ENCODE measurements at places on chromosomes 6 and 20. TPM values are rescaled to one million over a fixed set of nuclear protein-coding genes. Genes with fewer than 3 reads are reported as not detected.

DNA sequence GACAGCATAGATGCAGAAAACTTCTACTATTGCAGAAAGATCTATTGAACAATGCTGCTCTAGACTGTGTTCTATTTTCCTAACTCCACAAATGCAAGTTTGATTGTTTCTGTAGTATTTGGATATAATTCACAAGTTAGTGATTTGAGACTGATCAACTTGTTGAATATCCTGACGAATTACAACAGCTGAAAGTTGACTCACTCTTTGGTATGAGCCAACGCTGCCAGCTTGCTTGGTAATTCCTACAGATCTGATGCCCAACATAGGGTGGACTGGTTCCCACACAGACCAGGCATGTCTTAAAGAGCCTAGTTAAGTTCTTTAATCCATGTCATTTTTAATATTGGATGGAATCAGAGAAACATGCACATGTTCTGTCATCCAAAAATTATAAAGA is 231.0 kb upstream of the RAB32 start:
- no peak for DNase-seq

DNA sequence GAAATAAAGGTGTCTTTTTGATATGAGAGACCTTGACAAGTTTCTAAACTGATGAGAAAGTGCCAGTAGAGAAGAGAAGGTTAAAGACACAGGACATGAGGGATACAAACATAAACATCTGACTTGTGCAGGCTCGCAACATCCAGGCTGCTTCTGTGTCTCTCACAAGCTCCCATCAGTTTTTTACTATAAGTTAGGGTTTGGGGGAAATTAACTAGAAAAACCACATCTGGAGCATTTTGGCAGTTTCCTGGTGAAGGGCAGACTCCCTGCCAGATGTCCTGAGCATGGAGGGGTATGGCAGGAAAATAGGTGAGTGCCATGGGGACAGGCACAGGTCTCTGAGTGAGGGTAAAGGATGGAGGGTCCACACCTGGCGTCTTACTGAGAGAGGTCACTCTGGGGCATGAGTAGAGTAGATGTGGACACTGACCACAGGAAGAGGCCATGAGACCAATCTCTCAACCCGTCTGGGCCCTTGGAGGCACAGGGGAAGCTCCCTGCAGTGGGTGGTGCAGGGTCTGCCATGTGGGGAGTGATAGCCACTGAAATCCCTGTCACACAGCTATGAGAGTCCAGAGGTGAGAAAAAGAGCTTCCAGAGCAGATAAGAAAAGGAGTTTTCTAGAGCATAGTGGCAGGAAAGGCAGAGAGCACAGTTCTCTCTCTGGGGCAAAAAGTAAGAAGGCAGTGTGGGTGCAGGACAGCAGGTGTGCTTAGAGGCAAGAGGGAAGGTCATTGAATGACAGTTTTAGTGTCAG is 193.3 kb upstream of the SYNDIG1 start:
- no peak for DNase-seq

The PTCRA gene
- not detected for total RNA-seq

DNA sequence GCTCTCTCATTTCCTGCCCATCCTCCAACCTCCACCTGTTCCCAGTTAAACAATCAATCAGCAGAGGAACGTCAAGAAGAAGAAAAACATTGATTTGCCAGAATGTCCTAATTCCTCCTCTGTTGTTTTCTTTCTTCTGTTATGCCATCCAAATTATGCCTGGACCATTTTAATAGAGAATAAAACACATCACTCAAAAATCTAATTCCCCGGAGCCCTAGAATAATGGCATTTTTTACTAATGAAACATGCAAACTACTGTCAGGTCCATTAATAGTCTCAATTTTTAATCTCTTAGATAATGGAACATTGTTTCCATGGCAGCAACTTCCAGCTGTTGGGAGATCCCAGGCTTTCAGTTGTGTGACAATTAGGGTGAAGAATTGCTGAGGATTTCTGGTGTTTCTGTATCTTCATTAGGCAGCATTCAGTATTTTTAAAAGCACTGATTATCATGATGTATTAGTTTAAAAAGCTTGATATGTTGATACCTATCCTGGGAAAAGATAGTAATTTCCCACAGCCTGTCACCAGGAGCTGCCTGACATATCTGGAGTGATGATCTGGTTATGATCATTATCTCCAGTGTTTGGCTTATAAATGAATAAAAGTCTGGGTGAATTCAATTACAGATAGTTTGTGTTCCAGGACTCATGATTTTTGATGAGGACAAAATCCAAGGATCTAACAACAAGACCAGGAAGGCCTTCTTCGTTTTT is 209.8 kb downstream of the TPBG start:
- no peak for DNase-seq

DNA sequence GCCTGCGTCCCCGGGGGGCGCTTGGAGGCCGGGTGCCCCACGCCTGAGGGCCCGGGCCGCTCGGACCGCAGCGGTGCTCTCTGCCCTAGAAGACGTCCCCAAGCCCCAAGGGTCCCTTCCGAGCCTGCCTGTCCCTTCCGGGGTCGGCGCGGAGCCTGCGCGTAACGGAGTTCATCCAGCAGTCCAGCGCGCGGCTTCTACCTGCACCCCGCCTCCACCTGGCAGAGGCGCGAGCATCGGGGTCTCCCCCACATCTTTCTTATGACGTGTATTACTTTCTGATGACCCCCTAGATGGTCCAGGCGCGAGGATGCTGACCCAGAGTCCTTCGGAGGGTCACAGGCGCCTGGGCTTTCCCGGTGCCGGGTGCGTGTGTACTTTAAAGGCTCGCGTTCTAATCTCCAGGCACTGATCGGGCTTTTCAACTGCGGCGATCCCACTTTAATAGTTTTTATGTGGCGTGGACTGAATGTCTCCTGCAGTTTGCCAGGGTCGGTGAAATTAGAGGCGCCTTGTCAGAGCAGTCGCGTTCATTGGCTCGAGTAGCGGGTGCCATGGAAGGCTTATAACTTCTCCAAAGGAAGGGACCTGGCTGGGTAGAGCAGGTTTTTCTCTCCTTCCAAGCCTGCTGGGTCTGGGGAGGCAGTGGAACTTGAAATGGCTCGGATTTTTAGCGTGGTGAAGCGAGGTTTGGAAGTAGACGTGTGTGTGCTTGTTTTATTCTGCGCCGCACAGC is 912 bp downstream of the EYA4 start:
- no peak for DNase-seq

DNA sequence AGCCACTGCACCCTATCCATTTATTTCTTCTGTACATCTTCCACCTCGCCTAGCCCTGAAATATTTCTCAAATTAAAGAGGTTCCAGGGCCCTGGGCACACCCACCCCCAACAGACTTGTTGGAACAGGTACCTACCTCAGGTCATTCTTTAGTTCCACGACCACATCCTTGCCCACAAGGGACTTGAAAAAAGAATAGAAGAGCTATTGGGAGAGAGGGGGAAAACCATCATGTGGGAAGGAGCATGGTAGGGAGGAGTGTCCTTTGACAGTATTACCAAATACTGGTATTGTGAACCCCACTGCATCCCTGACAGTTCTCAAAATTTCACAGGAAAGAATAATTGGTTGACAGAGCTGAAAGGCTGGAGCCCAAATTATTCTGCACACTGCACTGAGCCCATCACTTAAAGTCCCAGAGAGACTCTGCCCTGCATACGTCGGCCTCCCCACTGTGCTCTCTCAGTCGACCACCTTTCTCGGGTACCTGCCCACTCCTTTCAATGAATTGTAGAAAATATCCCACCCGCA is 762 bp downstream of the LSM2 start:
- DNase-seq: no peak

The MTG2 gene
- 23.4 TPM for total RNA-seq

The ASIP gene
- total RNA-seq: not detected

GRCh38 chr6:74891349-74891831 is 314.5 kb downstream of the COL12A1 start:
- no peak for DNase-seq

- no peak for DNase-seq
Observed at GRCh38 chr6:133894369-133894768, 5.5 kb downstream of the TCF21 start.

The MGME1 gene
- total RNA-seq: 23.7 TPM

DNA sequence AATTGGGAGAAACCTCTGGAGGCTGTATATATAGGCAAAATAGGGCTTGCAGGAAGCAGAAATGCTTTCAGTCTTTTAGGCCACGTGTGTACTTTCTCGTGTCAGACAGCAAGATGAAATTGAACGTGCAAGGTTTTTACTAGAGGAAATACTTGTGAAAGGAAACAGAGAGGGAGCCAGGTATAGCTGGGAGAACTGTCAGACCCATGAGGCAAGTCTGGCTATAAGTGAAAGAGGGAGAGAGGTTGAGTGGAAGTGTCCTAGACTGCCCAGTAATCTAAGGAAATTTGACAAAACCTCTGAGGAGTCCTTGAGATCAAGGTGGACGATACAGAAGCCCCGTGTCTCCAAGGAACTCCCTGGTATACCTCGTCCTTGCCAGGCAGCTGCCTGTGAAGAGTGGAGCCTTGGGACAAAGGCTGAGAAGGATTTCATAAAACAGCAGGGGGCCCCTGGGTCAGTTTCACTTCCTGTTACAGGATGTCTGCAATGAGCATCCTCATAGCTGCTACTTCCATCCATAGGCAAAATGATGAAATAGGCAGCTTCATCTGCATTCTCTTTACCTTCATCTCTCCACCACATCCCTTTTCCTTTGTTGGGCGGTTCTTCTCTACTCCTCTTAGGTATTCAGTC is 114.4 kb upstream of the MAP3K7 start:
- no peak for DNase-seq

- no peak for DNase-seq
Observed at GRCh38 chr6:73964241-73964854, 268.3 kb downstream of the CD109 start.

DNA sequence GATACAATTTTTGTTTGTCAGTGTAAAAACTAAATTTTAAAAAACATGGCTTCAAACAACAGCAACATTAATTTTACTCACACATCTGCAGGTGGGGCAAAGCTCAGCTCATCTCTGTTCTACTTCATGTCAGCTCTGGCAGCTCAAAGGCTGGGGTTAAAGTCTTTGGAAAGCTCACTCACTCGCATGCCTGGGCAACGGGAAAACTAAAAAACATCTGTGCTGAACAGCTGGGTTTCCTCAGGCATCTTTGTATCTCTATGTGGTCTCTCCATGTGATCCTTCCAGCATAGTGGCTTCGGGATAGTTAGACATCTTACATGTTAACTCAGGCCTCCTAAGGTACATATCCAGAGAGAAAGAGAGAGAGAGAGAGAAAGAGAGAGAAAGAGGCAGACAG is 499.6 kb downstream of the RFPL4B start:
- no peak for DNase-seq

DNA sequence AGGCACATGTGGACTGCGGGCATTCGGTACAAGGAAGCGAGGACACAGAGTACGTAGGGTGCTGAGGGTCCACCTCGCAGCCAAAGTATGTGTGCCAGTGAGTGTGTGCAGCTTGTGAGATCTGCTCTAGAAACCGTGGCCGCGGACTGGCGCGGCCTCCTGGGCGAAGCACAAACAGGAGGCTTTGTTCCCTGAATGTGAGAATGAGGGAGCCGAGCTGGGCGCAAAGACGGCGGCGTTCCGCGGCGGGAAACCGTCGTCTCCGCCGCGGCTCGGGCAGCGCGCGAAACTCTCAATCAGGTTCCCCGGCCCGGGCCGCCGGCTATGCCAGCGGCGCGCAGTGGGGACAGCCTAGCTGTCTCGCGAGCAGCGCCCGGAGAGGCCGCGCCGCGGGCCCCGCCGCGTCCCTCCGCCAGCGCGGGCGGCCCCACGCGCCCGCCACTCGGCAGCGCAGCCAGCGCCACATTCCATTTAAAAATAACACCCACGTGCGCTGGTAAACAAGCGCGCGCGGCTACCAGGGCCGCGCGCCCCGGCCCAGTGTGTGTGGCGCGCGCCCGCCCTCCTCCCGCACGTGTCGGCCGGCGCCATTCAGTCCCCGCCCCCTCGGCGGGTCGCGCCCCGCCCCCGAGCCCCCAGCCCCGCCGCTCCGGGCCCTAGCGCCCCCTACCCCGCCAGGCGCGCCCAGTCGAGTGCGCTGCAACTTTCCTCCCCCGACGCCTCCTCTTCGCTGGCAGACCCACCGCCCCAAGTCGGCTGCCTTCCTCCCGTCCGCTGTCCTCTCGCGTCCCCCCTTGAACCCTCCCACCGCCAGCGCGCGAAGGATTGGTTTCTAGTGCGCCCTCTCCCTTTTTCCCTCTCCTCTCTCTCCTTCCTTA is 3.0 kb upstream of the FOXO3 start:
- DNase-seq: no peak

- DNase-seq: no peak
Observed at GRCh38 chr6:22598339-22598738, 29.0 kb downstream of the HDGFL1 start.

The XKR7 gene
- total RNA-seq: 0.17 TPM

The OR2W1 gene
- not detected for total RNA-seq

DNA sequence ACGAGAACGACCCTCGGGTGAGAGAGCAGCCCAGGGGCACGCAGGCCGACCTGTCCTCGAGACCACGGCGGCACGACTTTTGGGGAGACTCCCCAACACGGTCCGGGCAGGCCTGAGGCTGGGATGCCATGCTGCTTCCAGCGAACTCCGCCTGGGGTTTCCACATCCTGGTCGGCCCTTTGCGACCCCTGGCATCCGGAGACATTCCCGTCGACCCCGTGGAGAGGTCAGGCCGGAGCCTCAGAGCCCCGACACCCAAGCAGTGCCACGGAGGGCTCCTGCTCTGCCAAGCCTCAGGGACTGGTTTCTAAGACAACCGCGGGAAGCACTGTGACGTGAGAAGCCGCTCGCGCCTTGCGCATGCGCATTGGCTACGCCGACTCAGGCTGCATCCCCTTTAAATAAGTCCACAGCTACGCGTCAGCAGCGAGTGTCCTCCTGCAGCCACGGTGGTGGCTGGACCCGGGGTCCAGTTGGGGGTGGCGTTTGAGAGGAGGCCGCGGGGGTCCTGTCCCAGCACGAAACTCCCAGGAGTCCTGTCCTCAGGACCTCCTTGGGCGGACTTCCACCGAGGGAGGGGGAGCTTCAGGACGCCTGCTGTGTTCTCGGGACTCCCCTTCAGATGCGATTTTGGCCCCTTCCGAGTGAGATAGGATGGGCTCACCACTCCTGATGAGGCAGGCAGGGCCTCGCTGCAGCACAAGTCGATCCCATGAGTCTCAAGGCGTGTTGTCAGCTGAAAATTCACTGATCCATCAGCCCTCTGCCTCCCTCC is 1089.3 kb upstream of the DEFB115 start:
- DNase-seq: no peak

DNA sequence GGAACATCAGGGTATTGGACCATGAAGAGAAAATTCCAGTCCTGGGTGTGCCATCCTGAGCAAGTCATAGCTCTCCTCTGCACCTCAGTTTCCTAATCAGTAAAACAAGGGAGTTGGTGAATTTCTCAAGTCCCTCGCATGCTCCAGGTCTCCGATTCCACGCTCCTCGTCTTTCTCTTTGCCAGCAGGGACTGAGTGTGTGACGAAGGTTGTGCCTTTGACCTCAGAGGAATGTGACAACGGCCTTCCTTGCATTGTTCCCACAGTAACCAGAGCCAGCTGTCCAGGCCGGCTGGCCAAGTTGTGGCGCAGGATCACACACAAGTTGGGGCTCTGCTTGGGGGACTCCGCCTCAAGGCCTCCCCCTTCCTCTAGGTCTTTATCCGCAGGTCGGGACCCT is 217.3 kb downstream of the ATXN1 start:
- peak; percentile 91 for DNase-seq

The VNN1 gene
- under 0.01 TPM for total RNA-seq

The MEI4 gene
- 0.06 TPM for total RNA-seq

- no peak for DNase-seq
Observed at GRCh38 chr6:93183531-93183972, 235.8 kb downstream of the EPHA7 start.

- DNase-seq: no peak
Observed at GRCh38 chr6:33909737-33910136, 105.9 kb upstream of the MLN start.

All from epithelial cell of proximal tubule (primary cell).